Activated naive CD4-positive, alpha-beta T cell treated with Interleukin-2 at 50 U/mL for 16 hours (primary cell): ENCODE measurements at places on chromosomes 1 and 21.

- DNase-seq, result peak; percentile 97
These were observed at the start of gene ILF2 for GRCh38 chr1:153670859-153671627. TSS of gene ILF2 (minus strand) at chr1:153670993. CDS start at chr1:153670922, 71 bp downstream.

DNA sequence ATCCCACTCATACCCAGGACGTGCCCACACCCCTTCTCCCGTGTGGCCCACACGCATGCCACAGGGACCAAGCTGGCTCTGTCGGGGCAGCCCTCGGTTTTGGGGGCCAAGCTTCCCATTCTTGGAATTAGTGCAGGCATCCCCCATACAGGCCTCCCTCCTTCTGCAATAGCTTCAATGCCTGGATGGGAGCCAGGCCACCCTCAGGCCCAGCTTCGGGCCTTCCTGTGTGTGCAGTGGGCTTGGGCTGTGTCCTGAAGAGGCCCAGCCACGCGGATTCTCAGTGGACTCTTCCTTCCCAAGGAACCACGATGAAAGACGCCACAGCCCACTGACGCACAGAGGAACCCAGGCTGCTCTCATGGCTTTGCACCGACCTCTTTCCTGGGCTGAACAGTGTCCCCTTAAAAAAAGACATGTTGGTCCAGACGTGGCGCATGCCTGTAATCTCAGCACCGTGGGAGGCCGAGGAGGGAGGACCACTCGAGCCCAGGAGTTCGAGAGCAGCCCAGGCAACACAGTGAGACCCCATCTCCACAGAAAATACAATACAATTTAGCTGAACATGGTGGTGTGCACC, 3.4 kb downstream of the KRTAP10-11 start:
- no peak for DNase-seq

- no peak for DNase-seq
These were observed 54.5 kb upstream of the FGGY start for GRCh38 chr1:59242370-59242769.

DNA sequence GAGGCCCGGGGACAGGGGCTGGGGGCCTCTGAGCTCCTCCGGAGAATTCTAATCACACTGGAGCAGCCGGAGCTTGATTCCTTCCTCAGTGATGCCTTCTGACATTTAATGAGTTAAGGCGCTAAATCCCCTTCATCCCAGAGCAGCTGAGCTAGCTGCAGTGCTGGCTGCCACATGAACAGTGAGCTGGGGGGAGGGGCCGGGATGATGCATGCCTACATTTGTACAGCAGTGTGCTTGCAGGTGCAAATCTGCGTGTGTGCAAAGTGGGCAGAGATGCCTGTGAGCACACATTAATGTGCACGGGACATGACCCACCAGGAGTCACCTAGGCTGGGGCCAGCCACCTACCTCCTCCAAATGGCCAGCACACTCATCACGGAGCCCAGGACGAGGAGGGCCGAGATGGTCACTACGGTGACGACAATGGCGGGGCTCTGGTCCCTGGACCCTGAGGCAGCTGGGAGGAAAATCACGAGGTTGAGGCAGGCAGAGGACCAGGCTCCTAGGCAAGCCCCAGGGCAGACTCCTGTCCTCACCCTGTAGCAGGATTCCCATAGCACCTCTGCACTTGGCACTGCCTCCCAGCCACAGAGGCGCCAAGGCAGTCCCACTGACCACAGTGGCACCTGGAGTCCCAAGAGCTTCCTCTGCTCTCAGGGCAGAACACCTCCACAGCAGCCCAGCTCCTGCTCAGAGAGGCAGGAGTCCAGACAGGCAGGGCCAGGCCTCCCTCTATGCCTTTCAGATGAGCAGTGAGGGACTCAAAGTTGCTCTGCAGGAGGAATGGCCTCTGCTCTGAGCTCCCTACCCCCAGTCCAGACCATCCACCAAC, 34.7 kb downstream of the CDCA8 start:
- DNase-seq, result no peak

GRCh38 chr1:156689953-156690674, 12.9 kb upstream of the NES start:
- no peak for DNase-seq

DNA sequence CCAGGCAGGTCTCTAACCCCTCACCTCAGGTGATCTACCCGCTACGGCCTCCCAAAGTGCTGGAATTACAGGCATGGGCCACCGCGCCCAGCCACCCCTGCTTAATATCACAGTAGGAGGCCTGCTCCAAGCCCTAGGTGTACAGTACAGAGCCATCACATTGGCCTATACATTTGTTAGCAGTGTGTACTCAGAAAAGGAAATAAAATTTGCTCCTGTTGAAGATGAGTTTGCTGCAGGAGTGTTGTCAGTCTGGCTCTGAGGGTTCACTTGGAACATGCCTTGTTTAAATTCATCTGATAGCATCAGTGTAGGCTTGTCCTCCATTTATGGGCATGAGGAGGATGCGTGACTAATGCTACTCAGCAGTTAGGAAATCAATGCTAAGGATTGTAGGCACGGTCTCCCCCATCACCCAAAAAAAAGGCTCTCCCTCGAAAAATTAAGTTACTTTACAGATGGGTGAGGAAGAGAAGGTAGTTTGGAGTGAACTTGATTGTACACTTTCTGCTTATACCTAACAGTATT, 4.6 kb upstream of the ENAH start:
- no peak for DNase-seq

DNA sequence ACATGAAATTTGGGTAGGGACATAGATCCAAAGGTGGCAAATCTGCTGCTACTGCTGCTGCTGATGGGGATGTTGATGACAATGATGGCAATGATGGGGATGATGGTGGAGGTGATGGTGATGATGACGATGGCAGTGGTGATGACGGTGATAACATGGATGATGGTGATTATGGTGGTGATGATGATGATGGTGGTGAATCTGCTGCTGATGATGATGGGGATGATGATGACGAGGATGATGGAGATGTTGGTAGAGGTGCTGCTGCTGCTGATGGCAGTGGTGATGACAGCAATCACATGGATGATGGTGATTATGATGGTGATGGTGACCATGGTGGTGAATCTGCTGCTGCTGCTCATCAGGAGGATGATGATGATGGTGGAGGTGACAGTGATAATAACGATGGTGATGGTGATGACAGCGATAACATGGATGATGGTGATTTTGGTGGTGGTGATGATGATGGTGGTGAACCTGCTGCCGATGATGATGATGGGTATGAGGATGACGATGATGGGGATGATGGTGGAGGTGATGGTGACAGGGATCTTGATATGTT, 341.0 kb upstream of the VAMP3 start:
- DNase-seq, result no peak

DNA sequence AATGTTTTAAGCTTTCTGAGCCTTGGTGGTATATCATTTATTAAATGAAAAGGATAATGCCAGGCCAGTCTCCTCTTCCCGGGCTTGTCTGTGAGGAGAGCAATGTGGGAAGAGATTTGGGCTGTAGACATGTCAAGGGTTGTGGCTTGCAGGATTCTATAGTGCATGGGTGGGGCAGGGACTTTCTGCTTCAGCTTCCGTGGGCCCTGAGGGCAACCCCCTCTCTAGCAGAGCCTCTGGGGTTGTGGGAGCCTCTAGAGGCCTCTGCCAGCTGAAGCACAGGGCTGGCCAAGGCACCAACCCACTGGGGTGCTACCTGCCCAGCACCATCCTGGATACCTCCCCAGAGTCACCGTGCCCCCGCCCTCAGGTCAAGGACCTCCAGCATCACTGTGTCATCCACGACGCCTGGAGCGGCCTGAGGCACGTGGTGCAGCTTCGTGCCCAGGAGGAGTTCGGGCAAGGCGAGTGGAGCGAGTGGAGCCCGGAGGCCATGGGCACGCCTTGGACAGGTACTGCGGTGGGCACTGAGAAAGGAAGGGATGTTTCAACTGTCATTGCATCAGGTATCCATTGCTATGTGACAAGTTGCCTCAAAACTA, 30.6 kb downstream of the IL6R start:
- no peak for DNase-seq

GRCh38 chr1:17627239-17628052, 87.9 kb downstream of the ARHGEF10L start:
- no peak for DNase-seq

DNA sequence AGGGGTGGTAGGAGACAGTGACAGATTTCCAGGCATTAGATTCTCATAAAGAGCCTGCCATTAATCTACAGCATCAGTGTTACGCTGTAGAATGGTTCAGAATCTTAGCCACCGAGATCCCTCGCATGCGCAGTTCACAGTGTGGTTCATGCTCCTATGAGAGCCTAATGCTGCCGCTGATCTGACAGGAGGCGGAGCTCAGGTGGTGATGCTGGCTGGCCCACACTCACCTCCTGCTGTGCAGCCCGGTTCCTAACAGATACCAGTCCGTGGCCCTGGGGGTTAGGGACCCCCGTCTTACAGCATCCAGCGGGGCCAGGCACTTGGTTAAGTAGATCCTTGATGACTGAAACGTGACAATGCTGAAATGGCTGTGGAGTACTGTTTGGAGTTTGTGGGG, 163.6 kb upstream of the C1orf21 start:
- DNase-seq, result peak; percentile 12

GRCh38 chr1:198858033-198858432, 219.2 kb downstream of the PTPRC start:
- DNase-seq, result no peak

DNA sequence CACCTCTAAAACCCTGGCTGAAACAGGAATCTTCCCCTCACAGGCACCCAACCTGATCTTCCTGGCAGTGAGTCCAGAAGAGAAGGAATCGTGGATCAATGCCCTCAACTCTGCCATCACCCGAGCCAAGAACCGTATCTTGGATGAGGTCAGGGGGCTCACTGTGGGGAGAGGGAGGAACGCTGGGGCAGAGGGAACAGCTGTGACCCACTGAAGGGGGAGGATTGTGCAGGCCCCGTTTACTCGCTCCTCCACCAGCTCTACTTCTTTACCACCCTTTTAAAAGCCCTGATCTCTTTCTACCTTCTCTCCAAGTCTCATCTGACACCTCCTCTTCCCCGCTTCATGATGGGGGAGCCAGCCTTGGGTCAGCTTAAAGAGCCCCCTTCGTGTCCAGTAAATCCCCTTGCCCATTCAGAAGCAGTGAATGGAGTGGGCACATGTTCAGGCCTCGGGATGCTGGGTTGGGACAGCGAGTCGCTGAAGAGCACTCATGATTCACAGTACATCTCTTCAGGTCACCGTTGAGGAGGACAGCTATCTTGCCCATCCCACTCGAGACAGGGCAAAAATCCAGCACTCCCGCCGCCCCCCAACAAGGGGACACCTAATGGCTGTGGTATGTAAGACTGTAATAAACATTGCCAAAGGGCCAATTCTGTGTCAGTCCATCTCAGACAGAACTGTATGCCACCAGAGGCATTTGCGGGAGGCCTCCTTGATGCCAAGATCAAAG, 7.3 kb downstream of the PLEKHO1 start:
- no peak for DNase-seq

DNA sequence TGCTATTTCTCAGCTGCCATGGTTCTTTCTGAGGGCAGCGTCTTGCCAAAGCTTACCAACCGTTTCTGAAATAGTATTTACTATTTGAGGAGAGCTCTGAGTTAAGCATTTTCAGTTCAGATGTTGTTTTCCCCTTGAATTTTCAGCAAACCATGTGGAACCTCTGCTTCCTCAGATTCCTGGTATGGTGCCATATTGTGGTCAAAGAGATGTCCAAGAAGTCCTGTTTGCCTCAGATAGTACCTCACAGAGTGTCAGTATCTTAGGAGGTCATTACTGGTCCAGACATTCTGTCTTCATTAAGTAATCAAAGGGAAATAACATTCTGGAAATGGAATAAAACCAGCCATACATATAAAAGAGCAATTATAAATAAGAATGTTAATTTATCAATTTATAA, 36.6 kb downstream of the VANGL2 start:
- DNase-seq, result no peak

GRCh38 chr1:212257157-212257556, 28.1 kb upstream of the PPP2R5A start:
- DNase-seq, result no peak

DNA sequence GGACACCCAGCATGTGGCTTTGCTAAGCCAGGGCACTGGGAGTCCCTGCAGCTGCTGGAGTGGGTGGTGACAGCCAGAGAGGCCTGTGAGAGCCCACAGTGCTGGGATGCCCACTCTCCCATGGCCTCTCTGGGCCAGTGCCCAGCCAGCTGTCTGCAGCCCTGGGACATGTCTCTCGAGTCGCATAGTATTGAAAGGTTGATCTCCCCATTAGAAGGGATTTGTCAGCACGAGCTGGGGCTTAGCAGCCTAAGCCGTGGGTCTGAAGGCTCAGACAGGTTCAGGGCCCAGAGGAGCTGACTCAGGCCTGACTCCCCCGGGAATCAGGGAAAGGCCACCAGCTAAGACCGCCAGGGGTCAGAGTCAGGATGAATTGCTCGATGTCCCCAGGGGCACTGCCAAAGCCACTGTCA, 53.5 kb downstream of the FOXD2 start:
- no peak for DNase-seq
